ENCODE measurements at places on chromosomes 16 and 17. TPM values are rescaled to one million over a fixed set of nuclear protein-coding genes. Genes with fewer than 3 reads are reported as not detected.

DNA sequence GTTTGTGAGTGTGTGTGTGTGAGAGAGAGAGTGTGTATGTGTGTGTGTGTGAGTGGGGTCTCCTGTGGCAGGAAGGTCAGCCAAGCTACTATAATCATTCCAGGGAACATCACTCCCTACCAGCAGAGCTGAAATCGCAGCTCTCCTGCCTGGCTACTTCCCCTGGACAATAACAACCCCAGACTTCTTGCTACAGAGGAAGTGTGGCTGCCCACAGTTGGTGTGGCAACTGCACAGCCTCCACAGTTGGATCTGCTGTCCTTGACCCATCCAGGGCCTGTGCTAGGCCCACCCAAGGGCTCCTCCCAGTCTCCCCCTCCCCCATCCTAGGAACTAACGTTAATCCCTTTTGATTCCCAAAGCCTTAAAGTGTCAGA is 1.5 kb downstream of the SLC13A5 start:
- DNase-seq = no peak

DNA sequence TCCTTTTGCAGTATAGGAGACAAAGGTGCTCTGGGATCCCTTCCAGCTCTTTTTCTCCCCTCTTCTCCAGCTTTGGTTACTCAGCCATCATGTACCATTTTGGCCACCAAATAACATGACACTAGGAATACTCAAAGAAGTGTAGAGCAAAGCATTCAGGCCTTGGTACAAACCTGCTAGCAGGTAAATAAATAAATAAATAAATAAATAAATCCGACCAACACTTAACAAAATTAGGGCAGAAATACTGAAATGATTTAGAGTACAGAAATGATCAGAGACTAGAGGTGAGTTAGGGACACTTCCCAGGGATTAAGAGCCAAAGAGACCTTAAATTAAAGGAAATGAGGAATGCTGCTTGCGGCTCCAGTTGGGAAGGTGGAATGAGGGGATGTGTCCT is 17.7 kb upstream of the ITGB3 start:
- no peak for DNase-seq

- DNase-seq = no peak
Observed at GRCh38 chr17:21463779-21464407, 87.7 kb downstream of the KCNJ12 start.

GRCh38 chr17:82060001-82060380 is 5.6 kb downstream of the DUS1L start:
- DNase-seq = no peak

GRCh38 chr16:50816901-50817555 is 75.1 kb downstream of the CYLD start:
- no peak for DNase-seq

TK1 gene
- total RNA-seq = not detected

Data from naive thymus-derived CD8-positive, alpha-beta T cell (primary cell).